ENCODE measurements at places on chromosomes 6 and 20.

GRCh38 chr20:37284691-37285161 lies 4.7 kb upstream of the MANBAL start:
- DNase-seq: no peak

DNA sequence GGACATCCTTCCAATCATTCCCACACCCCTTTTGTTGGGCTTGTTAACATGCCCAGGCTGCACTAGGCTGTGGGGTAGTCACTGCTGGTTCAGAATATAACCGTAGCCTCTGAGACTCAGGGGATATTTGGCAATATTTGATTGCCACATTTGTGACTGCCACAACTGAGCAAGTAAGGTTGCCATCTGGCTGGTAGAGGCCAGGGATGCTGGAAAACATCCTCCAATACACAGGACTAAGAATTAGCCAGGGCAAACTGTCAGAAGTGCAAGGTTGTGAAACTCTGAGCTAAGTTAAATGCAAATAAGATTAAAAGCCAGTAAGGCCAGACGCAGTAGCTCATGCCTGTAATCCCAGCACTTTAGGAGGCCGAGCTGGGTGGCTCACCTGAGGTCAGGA lies 112.0 kb downstream of the ZMYND8 start:
- DNase-seq: no peak

- no peak for DNase-seq
Observed at GRCh38 chr20:53576195-53576580, 17.5 kb downstream of the ZNF217 start.

- no peak for DNase-seq
Observed at GRCh38 chr20:55586610-55587009, 418.7 kb downstream of the CBLN4 start.
